ENCODE measurements at places on chromosomes 7 and 10.

DNA sequence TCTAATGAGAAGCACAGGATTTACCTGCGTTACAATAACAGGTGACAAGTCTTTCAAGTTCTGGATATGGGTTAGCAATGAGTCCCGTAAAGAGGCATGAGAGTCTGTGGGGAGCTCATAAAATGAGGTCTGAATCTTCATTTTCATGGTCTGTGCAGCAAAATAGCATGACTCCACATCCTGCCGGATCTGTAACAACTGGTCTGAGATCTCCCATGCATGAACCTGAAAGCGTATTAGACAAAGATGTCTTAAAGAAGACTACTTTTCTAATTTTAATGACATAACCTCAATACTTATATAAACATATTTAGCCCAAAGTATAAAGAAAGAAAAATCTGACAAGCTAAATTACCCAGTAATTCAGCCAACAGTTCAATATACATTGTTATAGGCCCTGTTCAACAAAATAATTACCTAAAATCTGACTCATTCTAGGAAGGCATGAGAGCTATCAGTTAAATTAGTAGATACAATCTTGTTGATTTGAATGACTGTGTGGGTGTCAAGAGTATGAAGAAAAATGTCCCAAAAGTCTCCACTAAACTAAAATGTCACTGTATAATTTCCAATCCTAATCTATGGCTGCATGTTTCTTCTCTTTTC lies 36.9 kb downstream of the TNPO3 start:
- no peak for DNase-seq

GRCh38 chr7:42831718-42832522 lies 80.0 kb downstream of the C7orf25 start:
- DNase-seq = peak; percentile 63

DNA sequence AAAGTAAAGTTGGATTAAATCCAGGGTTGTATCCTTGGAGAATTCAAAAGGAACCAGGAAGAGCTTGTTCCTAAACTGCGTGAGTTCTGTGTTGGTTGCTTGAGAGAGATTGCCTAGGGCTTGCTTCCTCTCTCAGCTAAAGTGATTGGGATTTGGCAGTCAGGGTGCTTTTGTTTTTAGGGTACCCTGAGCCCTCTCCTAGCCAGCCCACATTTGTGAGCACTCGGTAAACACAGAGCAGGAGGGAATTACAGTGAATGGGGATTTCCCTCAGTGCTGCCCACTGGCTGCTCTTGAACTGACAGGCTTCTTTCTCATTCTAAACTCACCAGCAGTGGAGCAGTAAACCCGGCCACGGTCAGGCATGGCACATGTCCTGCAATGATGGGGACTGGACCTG lies 146.9 kb downstream of the TPST1 start:
- peak; percentile 25 for DNase-seq

DNA sequence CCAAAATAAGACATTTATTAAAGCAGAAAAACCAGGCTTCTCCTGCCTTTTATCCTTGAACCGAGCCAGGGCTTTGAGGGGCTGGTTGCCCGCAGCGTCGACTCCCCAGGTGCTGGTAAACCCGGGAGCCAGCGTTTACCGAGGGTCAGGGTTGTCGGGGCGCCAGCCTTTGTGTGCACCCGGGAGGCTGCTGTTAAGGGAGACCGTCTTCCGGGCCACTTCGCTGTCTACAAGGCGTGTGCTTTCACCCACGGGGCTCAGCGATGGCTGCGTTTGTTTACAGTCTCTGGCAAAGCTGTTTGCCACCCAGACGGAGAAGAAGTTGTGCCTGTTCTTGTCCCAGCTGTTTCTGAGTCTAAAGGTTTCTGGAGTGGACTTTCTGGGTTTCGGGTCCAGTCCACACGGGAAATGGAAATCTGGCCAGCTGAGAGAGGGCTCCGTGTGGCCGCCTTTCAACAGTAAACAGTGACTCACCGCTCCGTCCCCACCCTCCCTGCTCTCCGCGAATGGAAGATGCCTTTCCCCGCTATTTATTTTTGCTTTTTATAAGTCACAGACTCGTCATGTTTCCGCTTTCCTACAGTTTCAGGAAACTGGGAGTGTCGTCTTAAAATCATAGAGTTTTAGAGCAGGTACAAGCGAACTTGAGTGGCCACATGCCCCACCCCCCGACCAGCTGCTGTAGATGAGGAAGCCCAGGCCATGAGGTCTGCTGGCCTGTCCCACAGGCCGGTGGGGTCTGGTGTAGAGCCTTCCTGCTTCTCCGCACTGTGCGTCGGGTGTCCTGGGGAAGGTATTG lies 2.2 kb downstream of the MAFK start:
- peak; percentile 93 for DNase-seq

GRCh38 chr10:90788968-90789367 lies 68.9 kb downstream of the HTR7 start:
- no peak for DNase-seq

GRCh38 chr10:117399341-117400196 lies 24.3 kb upstream of the PDZD8 start:
- no peak for DNase-seq

- DNase-seq = no peak
Measured at GRCh38 chr10:3961082-3961481, 176.1 kb upstream of the KLF6 start.

DNA sequence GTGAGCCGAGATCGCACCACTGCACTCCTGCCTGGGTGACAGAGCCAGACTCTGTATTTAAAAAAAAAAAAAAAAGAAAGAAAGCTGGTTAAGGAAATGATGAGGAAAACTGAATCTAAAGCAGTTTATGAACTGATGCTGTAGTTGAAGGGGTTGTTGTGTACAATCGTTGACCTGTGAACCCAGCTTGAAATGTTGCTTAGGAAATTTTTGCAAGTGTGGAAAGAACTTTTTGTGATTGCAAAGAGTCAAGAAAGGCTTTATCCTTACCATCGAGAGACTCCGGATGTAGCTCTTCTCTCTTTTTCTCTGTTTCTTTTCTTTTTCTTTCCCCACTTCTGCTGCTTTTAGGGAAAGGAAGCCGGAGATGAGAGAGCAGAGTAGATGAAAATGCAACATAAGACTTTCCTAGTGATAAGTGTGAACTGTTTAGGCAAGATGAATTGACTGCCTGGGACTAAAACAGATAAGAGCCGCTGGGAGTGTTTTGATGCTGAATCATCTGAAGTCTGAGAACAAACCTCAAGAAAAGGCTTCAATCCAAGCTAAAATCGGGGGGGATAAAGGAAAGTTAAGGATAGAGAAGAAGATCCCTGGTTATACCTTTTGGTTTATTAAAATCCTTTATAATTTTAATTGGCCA lies 69.0 kb downstream of the TAF3 start:
- DNase-seq = peak; percentile 29

GRCh38 chr7:42876182-42877068 lies 35.4 kb downstream of the C7orf25 start:
- peak; percentile 79 for DNase-seq

GRCh38 chr10:131876508-131876907 lies 24.3 kb upstream of the PPP2R2D start:
- DNase-seq = no peak

Data from hepatocyte (in vitro differentiated cells).